ENCODE measurements at places on chromosomes 12 and 14.

GRCh38 chr14:71625175-71625574 is 307.1 kb upstream of the RGS6 start:
- no peak for DNase-seq

DNA sequence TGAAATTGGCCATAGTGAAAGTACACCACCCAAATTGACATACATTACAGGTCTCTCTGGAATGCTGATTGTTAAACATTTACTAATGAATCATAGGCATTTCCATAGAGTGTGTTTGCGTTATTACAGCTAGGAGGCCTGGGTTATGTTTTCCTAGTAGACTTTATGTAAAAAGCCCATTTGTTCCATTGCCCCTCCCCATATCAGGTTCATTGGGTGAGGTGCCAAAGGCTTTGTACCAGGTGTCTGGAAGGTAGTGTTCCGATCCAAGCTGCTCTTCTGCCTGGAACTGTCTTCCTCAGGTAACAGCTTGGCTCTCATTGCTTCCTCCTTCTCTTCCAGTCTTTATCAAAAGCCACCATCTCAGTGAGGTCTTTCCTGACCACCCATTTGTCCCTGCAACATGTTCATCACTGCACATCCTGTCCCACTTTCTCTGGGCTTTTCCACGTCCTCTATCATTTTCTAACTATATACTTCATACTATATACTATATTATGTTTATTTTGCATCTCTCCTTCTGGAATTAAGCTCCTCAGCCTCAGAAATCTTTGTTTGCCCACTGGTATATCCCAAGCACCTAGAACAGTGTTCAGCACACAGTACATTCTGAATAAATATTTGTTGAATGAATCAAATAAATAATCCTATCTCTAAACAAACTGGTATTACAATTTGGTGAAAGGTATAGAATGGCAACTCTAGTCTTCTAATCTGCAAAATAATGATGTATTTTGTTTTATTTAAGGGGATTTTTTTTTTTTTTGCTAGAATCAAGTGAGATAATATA is 252.3 kb downstream of the KTN1 start:
- no peak for DNase-seq

DNA sequence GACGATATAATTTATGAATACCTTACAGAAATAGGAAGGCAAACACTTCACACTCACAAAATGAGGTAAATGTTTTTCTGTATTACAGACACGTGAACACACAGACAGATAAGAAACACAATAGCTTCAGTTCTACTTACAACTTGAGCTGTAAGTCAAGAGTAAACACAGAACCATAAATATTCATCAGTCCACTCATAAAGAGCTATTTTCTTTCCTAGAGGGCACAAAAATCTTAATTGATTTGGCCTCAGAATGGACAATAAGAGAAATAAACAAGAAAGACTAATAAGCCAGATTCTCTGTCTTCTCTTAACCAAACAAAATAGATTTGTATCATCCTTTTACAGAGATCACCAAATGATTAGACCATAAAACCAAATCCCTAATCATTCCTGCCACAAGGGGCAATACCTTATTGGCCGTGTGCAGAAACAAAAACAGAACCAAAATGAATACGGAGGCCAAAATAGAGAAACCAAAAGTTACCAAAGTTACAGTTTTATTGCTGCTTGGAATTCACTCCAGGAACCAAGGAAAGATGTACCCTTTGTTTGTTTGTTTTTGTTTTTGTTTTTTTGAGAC is 38.1 kb upstream of the GARIN2 start:
- DNase-seq = no peak

- no peak for DNase-seq
Observed at GRCh38 chr14:33315721-33316120, 377.0 kb downstream of the NPAS3 start.

- no peak for DNase-seq
Observed at GRCh38 chr14:28707814-28708213, 58.8 kb upstream of the FOXG1 start.

DNA sequence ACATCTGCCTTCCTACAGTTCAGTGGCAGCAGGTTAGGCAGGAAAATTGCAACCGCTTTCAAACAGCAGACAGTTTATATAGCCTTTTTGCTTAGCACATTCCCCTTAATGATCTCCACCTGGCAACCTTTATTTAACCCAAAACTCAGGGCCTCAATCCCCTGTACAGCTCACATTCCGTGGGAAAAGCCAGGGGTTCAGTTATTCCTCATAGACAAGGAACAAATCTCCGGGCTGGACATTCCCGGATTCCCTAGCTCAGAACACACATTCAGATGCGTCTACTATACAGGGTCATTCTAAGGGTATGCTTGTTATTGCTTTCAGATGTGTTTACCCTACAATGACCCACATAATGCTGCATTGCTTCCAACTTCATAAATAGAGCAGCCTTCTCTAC is 73.8 kb upstream of the DCN start:
- DNase-seq = no peak

Data from AG09309 (cell line).